ENCODE measurements at places on chromosomes 6 and 20.

GRCh38 chr6:144660561-144661115 is 375.5 kb downstream of the UTRN start:
- no peak for DNase-seq

GRCh38 chr6:16239798-16240123 is 1.4 kb downstream of the GMPR start:
- no peak for DNase-seq

DNA sequence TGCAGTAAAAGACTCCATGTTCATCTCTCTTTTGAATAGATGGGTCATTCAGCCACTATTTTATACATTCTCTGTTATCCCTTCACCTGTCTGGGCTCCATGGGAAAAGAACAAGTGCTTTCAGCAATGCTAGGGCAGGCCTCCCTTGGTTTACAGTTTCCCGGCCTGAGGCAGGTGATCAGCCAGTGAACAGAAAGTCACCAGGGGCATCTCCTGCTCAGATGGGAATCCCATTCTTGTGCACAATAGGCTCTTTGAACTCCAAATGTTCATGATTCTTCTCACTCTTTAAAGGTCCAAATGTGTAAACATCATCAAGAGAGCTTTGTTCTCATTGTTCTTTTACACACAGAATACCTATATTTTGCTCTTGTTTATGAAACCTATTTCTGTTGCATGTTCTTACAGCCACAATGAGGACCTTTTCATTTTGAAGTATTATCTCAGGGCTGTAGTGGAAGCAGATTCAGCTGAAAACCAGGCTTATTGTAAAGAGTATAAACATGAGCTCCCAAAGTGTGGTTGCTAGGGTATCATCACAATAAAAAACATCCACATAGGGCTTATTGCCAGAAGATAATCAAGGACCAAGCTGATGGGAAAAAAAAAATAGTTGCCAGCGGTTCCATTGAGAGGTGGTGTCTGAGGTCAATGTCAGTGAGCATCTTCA is 267.1 kb upstream of the SGK1 start:
- DNase-seq = no peak

- no peak for DNase-seq
Measured at GRCh38 chr6:163181666-163182180, 232.8 kb upstream of the QKI start.

Measured in RWPE1 (cell line).